ENCODE measurements at places on chromosomes 12 and 14. TPM values are rescaled to one million over a fixed set of nuclear protein-coding genes. Genes with fewer than 3 reads are reported as not detected.
A peak's percentile ranks its signal among the peaks of the same experiment; 100 is the strongest.

Gene DNAJC22
- under 0.01 TPM for total RNA-seq

Gene MSRB3
- total RNA-seq, result 3.7 TPM

Gene FGD4
- 81.9 TPM for total RNA-seq

Gene KRT85
- not detected for total RNA-seq

Gene PTCSC3
- not detected for total RNA-seq

Gene DLK1
- not detected for total RNA-seq

Gene IL23A
- total RNA-seq, result not detected

Gene CHURC1
- total RNA-seq, result 32.2 TPM

Gene IQSEC3
- total RNA-seq, result 4.1 TPM

Gene COX8C
- total RNA-seq, result not detected

Gene EGLN3
- total RNA-seq, result 9.0 TPM

Gene ACOT6
- not detected for total RNA-seq

Gene WSCD2
- total RNA-seq, result 2.9 TPM

Gene NR4A1
- total RNA-seq, result 5.3 TPM

Gene MYRFL
- total RNA-seq, result 0.82 TPM

Gene DIO2
- 21.2 TPM for total RNA-seq

- DNase-seq, result no peak
Measured at GRCh38 chr14:103656756-103657133, 27.7 kb downstream of the KLC1 start.

DNA sequence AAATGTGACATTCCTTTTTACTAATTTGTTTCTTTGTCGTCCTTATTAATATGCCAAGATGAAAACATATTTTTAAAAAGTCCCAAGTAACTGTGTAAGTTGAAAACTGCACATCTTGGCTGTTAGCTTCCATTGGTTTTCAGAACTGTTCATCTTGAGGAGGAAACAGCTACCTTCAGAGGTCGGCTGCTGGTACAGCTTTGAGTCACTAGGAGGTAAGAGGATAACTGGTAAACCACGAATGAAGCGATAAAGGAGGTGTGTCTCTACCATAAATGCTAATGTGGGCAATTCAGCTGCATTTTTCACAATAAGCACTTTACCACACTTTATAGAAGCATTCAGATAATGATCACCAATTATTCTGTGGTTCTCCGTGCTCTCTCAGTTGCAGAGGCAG lies 137.5 kb upstream of the KRAS start:
- no peak for DNase-seq

DNA sequence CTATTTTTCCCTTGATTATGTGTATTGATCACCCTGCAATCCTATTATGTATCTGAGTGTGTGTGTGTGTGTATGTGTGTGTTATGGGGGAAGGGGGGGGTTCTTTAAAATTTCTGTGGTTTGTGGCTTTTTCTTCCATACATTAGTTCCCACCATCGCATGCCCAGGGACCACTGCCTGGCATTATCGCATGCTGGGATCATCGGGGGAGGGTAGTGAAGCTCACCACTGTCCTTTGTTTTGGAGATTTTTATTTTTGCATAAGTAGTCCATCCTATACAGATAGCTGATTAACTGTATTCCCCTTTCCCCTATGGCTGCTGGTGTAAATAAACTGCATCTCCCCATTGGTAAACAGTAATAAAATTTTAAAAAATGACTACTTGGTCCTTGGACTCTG lies 3.4 kb downstream of the ATXN7L3B start:
- DNase-seq, result no peak

- DNase-seq, result no peak
Measured at GRCh38 chr12:85662207-85662602, 174.0 kb downstream of the RASSF9 start.

GRCh38 chr12:76375939-76376338 lies 27.7 kb upstream of the BBS10 start:
- DNase-seq, result no peak

- DNase-seq, result no peak
Measured at GRCh38 chr14:79629411-79630287, 581.7 kb downstream of the DIO2 start.

GRCh38 chr12:113479590-113480335 lies 8.1 kb upstream of the LHX5 start:
- peak; percentile 57 for DNase-seq

DNA sequence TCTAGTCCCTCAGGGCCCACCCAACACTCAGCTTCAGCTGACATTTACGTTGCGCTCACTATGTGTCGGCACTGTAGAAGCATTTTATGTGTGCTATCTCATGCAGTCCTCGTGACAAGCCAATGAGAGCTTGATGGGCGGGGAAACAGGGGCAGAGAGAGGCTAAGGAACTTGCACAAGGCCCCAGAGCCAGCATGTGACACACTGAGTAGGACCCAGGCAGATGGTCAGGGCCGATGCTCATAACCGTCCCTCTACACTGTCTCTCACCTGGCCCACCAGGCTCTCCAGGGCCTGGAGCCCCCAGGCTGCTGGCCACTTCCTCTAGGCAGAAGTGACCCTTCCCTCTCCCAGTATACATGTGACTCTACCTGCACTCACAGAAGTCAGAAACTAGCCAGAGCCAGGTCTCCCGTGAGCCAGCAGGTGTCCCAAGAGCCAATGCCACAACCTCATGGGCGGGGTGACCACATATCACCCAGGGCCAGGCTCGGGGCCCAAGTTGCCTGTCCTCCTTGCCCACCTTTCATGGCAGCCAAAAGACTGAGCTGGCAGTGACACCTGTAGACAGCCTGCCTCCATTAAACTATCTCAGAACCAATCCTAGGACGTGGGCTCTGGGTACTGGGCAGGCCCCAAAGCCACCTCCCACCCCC lies 38.3 kb downstream of the TTC7B start:
- DNase-seq, result no peak

DNA sequence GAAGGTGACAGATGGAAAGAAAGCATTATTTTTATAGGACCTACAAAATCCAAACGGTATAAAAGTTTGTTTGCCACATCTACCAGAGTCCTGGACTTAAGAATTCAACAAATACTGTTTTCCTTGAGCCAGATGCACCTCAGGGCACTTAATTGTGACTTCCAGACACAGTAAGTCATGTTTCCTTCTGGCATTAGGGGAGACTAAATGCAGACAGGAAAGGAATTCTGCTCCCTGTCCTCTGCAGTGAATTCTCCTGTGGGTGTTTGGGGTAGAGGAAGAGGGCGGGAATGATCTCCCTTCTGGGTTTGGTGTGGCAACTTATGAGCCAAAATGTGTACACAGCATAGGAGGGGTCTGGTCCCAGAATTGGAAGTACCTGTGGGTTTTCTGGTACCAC lies 93.9 kb upstream of the ZDHHC17 start:
- DNase-seq, result no peak

DNA sequence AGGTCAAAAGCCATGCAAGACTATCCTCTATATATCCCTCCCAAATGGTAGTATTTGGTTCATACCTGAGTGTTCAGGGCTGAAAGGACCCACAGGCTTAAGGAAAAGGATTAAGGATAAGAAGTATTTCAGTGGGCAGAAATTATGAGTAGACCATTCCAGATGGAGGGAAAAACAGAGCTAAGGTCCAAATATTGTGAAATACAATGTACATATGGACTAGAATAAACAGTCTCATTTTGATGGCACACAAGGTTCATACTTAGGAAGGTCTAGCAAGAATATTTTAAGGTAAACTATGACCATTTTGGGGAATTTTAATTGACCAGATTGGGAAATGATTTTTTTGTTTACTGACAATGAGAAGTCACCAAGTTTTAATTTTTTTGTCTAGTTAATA lies 124.6 kb downstream of the PRKD1 start:
- DNase-seq, result no peak

DNA sequence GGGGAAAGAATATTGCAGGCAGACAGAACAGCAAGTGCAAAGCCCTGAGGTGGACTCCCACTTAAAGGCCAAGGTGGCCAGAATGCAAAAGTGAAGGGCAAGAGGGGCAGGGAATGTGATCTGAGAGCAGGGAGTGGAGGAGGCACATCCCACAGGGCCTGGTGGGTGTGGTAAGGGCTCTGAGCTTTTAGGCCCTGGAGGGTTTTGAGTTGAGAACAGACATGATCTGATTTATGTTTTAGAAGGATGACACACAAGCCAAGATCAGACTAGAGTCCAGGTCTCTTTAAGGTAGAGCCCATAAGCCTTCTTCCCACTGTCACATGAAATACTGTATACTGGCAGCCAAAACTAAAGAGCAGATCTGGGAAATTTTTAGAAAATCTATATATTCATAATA lies 162.5 kb downstream of the SLC38A4 start:
- DNase-seq, result no peak

DNA sequence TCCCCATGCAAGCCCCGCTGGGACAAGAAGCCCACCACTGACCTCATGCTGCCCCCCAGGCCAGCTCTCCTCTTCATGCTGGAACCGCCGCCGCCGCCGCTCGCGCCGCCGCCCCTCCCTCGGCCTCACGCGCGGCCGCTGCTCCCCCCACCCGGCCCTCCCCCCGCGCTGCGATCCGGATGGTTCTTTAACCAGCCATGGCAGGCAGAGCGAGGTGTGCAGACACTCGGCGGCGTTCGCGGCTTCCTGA lies at the start of gene DCAF5:
Gene DCAF5, minus strand, starts transcription at position 218 of the 250 bp plus-strand sequence. Its CDS starts 141 bp downstream, at position 77.
- no peak for DNase-seq

DNA sequence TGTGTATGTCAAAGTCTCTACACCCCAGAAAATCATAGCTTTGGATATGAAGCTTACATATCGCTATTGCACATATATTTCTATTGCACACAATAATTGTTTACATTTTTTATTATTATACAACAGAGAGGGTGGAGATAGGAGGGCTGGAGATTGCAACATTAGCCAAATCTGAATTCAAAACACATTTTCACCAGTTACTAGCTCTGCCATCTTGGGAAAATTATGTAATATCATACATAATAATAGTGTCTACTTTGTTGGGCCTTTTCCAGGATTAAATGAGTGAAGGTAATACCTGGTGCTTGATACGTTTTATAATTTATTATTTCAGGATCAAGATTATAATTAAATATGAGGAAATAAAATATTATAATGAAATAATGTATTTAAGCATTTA lies 507.4 kb upstream of the TBX3 start:
- no peak for DNase-seq

GRCh38 chr12:120713861-120714482 lies 3.7 kb downstream of the UNC119B start:
- peak; percentile 75 for DNase-seq

- no peak for DNase-seq
Measured at GRCh38 chr14:52263190-52263589, 4.3 kb upstream of the PTGDR start.

GRCh38 chr14:101370593-101371569 lies 190.4 kb upstream of the DIO3 start:
- no peak for DNase-seq

GRCh38 chr12:53048033-53048779 lies 1.7 kb upstream of the TNS2 start:
- DNase-seq, result peak; percentile 56

GRCh38 chr12:74790931-74791330 lies 253.3 kb downstream of the ATXN7L3B start:
- DNase-seq, result no peak

DNA sequence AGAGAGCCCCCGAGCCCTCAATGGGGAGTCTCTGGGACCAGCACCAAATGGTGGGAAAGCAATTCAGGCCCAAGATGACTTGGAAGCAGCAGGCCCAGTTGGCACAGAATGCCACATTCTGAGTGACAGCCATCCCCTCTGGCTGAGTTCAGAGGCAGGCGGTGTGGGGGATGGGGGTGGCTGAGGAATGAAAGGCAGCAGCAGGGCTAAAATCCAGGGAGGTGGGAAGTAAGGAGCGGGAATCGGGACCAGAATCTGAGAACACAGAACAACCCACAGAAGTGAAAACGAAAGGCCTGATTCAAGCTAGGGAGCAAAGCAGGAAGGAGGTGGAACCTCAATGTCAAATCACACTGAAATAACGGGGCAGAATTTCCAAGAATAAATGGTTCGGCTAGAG lies 171.2 kb downstream of the CALM1 start:
- DNase-seq, result no peak

GRCh38 chr12:111404362-111405148 lies 1.2 kb upstream of the SH2B3 start:
- no peak for DNase-seq

DNA sequence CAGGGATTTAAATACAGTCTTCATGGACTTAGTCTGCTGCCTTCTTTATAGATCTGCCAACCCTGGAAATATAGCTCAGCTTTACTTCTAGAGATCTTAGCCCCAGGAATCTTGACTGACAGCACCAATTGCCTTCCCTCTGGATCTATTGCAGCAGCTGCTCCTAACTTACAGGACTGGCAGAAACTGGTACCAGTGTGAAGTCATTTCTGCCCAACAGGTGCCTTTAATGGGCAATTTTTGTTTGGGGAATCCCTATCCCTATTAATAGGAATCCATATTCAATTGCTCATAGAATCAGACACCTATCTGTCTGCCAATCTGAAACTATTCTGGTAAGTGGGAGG lies 27.2 kb downstream of the SPX start:
- DNase-seq, result no peak

GRCh38 chr12:110546339-110546738 lies 36.8 kb downstream of the PPTC7 start:
- DNase-seq, result no peak
